AG09319 (cell line): ENCODE measurements at places on chromosomes 5 and 9.

DNA sequence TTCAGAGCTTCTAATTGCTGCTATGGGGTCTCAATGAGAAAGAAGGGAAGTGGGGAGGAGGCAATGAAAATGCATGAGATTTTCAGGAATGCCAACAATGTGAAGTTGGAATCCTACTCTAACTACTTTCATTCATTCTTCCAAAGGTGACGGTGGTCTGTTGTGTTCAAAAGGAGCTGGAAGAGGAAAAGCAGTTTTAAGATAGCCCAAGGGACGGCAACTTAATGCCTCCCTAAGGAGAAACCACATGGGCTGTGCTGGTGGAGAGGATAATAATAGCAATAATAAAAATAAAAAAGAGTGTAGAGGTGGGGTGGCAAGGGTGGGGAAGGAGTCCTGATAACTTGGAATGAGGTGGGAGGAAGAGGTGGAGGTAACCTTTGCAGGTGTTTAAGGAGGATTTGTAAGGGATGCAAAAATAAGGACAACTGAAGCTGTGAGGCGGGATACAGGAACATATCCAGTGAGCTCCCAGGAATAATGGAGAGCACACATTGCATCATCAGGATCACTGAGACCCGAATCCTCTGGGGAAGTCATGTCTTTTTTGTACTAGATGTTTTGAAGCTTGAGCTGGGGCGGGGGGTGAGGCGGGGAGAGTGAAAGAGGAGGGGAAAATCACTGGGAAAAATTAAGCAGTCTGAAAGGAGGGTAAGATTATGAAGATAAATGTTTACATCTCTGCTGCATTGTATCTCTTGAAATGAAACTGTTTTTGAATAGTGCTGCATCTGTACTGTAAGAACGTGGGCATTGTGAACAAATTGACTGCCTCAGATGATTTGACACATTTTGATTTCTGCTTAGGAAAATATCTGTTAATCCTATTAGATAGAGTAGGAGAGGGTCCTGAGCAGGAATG is 120.1 kb upstream of the TMEM161B start:
- DNase-seq: no peak

DNA sequence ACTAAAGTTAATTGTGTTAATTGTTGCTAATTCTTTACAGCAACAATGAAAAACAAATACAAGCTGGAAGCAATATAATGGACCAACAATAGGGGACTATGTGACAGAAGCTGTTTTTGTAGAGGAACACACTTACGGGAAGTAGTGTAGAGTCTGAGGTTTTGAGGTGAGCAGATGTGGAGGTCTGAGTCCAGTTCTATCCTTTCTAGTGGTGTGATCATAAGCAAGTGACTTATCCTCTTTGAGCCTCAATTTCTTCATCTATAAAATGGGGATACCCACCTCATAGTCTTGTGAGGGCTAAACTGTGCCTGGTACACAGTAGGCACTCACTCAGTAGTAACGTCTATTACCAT is 28.3 kb downstream of the ALG2 start:
- no peak for DNase-seq

DNA sequence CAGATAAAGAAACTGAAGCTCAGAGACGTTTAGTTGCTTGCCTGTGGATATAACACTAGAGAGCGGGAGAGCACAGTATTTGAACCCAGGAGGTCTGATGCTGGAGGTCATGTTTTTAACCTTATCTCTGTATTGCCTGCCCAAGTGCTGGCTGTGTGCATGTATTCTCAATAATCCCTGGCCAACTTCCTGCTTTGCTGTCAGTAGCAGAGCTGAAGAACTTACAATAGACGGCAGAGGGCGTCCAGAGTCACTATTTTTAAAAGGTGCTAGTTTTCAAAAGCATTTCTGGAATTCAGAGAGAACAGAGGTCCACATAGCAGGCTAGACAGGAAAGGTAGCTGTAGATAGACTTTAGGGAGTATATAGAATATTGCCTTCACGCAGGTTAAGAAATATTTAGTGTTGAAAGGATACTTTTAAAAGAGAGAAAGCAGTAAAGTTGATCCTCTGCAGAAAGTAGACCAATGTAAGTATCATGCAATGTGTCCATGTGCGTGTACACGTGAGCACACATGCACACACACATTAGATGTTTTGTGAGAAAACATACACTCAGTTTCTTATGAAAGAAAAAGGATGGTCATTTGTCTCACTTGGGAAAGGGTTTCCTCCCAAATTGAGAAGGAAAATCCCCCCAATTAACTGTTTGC is 46.3 kb downstream of the PTCD2 start:
- no peak for DNase-seq

DNA sequence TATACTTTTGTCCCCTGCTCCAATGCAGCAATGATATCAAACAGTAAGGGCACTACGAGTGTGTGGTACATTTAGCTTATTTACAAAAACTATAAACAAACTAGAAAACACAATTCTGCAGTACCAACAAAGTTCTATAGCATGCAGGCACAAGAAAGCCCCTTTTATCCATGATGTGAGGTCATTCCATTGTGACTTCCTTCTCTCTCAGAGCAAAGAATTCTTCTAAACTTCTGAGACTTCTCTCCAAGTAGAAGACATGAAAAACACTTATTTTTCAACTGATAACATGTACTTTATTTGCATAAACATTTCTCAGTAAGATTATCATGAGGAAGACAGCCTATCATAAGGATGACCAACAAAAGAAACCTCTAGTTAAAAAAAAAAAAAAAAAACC is 569.8 kb downstream of the TLE1 start:
- DNase-seq: no peak

- no peak for DNase-seq
Observed at GRCh38 chr5:126460977-126461376, 37.8 kb downstream of the GRAMD2B start.

- no peak for DNase-seq
Observed at GRCh38 chr5:157026789-157027424, 32.0 kb downstream of the HAVCR1 start.

DNA sequence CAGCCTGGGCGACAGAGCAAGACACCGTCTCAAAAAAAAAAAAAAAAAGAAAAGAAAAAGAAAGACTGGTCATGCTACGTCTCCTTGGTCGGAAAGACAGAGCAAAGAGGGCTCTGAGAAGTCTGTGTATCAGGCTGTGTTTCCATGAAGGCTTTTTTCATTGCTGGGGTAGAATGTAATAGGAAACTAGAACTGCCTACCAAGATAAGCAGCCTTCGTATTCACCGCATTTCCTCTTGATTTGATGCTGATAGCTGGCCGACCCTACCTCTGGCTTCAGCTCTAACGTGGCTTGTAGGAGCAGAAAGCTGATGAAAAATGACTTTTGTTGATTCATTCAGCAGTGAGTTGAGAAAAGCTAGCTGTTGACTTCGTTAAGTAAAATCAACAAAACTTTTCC is 17.4 kb downstream of the SLC1A3 start:
- no peak for DNase-seq

DNA sequence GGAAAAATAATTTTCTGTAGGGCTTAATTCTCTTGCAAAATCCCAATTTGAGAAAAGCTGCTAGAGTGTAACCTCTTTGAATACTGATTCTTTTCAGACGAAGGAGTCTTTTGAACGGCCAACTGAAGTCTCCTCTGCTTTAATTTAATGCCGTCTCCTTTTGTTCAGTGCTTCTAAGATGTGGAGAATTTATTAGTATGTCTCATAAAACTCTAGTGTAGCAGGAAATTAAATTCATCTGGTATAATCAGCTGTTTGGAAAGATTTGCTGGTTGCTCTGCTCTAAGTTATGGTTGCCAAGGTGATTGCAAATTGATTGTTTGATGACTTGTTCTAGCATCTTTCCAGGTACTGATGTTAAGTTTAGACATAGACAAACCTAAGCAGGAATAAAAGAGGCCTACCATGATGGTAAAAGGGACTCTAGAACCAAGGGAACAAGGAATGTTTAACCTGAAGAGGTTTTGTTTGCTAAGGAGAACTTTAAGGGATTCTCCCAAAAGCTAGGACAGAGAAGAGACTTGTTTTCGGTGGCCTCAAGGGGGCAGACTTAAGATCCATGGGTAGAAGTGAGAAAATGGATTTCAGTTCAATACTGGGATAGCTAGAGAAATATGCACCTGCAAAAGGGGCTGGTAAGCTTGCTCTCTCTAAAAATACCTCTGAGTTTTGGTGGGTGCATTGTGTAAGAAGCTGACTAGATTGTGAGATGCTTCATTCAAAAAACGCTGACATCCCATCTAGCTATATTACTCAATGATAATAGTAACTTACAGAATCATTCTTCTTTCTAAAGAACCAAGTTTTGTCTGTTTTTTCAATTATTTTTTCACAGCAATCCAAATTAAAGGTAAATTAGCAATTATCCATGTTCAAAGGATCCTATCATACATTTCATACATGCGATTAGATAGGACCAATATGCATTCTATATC is 5.7 kb upstream of the ADRB2 start:
- no peak for DNase-seq

- no peak for DNase-seq
Observed at GRCh38 chr5:82106756-82107155, 134.9 kb downstream of the ATG10 start.

DNA sequence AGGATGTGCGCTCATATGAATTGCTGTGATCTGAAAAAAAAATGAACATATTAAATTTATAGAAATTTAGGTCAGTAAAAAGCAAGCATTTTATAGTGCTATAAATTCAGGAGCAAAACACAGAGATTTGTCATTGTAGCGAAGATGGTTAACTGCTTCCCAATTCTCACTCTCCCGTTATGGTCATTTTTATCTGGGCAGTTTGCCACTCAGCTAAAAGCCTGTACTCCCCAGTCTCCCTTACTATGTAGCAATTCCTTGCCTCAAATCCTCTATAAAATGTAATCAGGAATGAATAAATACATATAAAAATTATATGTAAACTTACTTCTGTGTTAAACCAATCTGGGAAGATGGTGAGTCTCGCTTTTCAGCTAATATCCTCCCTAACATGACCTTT is 471.5 kb downstream of the HINT1 start:
- no peak for DNase-seq

GRCh38 chr9:6785682-6786081 is 27.9 kb downstream of the KDM4C start:
- DNase-seq: no peak

- DNase-seq: no peak
Observed at GRCh38 chr5:1543398-1544293, 19.9 kb upstream of the LPCAT1 start.

GRCh38 chr9:114503522-114504340 is 1.5 kb downstream of the WHRN start:
- no peak for DNase-seq

GRCh38 chr9:113603773-113604172 is 140.2 kb downstream of the RGS3 start:
- no peak for DNase-seq

- DNase-seq: no peak
Observed at GRCh38 chr9:113591899-113592625, 128.5 kb downstream of the RGS3 start.

GRCh38 chr5:159935946-159936345 is 19.7 kb downstream of the ADRA1B start:
- DNase-seq: no peak

- DNase-seq: no peak
Observed at GRCh38 chr5:87125766-87126165, 141.9 kb upstream of the RASA1 start.

- peak; percentile 96 for DNase-seq
Observed at GRCh38 chr9:98989036-98990000, 45.6 kb downstream of the COL15A1 start.
